Suppressor macrophage treated with lipopolysaccharide for 4 hours (primary cell): ENCODE measurements at places on chromosomes 2 and 18.

GRCh38 chr2:198314559-198315153 is 510.3 kb downstream of the PLCL1 start:
- DNase-seq, result peak; percentile 51

- DNase-seq, result peak; percentile 76
These were observed 54.7 kb downstream of the SPRED2 start for GRCh38 chr2:65377556-65378192.

GRCh38 chr2:176118601-176119339 is 2.2 kb downstream of the HOXD10 start:
- peak; percentile 35 for DNase-seq

DNA sequence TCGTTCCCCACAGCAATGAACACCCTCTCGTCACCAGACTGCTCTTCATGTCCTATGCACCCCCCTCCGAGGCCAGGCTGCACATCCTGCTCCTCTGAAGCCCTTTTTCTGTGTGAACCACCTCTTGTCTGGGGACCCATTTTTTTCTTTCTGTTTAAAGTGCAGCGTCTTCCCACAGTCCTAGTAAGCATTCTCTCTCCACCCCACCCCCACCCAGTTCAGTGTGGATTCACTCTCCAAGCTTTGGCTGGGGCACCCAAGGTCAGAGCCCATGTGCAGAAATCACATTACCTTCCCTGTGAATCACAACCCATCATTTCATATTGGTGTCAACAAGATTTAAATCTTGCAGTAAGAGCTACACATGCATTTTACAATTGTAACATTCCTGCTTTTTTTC is 26.4 kb upstream of the PKDCC start:
- no peak for DNase-seq

DNA sequence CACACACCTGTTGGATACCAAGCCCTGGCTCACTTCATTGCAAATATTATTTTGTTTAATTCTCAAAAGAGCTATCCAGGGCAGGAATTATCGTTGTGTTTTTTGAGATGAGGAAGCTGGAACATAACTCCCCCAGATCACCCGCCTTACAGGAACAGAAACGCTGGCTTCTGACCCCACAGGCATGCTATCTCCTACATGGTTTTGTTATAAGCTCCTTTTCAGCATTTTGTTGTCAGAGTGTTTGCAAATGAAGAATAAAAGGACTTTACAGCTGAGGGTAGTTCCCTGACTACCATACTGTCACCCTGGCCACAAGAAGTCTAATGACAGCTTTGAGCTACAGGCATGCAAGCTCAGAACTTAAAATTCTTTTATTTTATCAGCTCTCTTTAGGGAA is 62.0 kb upstream of the MRPS9 start:
- DNase-seq, result peak; percentile 7

GRCh38 chr2:95185197-95185596 is 19.6 kb downstream of the ZNF2 start:
- DNase-seq, result no peak

GRCh38 chr2:84071050-84071449 is 388.0 kb downstream of the SUCLG1 start:
- DNase-seq, result no peak

- DNase-seq, result peak; percentile 25
These were observed 411 bp downstream of the RNASEH1 start for GRCh38 chr2:3557639-3558204.

- peak; percentile 70 for DNase-seq
These were observed 75.2 kb downstream of the COBLL1 start for GRCh38 chr2:164766216-164766953.

GRCh38 chr2:41521211-41521610 is 526.6 kb upstream of the PKDCC start:
- no peak for DNase-seq

DNA sequence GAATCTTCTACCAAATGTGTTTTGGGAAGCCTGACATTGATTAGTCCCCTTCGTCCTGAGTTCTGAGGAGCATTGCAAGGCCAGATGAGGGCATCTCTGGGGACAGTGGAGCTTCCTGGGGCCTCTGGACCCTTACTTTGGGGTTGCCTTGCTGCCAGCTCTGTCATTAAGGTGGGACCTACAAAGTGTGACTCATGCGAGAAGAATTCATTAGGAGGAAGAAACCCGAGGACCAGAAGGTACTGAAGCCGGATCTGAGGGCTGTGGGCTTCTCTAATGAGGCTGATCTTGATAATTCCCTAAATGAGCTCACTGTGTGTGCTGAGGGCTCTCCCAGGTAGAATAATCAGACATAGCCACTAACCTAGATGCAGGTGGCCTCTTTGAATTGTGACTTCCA is 695 bp upstream of the SCYGR2 start:
- DNase-seq, result no peak

DNA sequence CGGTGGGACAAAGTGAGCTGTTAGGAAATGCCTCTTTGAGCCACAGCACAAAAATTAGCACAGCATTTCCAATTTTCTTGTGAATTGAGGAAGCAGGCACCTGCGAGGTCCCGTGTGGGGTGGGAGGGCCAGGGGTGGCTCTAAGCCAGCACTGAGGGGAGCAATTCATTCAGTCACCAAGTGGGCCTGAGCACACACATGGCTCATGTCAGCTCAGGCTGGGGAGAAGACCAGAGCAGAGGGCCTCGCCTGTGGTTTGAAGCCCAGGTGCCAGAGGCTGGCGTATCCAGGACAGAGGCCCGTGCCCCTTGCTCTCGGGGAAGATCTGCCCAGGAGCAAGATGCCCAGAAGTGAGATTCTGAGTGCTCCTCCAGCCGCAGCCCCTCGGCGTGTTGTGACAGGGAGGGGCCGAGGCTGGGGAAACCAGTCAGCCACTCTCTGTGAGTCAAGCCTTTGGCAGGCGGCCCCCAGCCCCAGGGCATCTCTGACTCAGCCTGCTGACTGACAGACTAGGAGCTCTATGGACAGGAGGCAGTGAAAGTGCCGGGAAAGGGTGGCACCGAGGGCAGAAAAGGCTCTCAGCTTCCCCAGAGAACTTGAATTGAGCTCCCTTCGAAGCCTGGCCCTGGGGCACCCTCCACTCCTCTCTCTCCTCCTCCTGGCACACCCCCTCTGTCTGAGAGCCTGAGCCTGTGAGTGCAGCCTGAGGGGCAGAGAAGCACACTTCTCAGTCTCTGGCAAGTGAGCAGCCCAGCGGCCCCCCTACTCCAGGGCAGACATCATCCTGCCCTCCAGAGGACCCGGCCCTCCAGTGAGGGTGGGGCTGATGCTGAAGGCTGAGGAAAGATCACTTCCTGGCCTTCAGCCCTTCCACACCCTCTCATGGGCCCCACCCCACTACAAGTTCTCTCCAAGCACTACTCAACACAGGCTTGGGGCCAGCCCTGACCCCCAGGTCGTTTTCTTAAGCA is 32.3 kb downstream of the CYP26B1 start:
- DNase-seq, result no peak

DNA sequence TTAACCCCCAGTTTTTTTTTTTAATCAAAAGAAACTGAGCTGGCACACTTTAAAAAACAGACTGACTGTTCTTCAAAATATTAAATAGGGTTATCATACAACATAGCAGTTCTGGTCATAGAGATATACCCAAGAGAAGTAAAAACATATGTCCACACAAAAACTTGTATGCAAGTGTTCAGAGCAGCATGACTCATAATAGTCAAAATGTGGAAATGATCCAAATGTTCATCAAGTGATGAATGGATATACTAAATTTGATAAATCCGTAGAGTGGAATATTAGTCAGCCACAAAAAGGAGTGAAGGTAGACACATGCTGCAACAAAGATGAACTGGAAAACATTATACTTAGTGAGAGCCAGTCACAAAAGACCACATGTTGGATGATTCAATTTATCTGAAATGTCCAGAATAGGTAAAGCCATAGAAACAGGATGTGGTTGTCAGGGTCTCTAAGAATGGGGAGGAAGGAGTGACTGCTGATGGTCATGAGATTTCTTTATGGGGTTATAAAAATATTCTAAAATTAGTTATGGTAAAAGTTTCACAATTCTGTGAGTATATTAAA is 5.1 kb downstream of the SMIM21 start:
- no peak for DNase-seq

GRCh38 chr2:172084395-172084644 is 987 bp upstream of the DLX1 start:
- no peak for DNase-seq

DNA sequence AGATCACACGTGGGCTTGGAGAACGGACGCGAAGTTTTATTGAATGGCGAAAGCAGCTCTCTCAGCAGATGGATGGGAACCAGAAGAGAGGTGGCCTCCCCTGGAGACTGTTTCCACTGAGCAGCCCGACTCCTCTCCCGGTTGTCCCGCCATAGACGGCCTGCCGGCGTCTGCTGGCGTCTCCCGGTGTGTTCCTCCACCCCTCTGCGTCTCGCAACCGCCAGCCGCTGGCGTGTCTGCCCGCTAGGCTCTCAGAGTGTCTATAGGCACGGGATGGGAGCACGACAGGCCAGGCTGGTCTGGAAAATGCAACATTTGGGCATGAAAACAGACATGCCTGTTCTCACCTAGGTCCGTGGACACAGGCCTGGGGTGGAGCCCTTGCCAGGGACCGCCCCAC is 366.7 kb upstream of the SOX11 start:
- DNase-seq, result no peak

GRCh38 chr18:47184419-47185050 is 8.4 kb upstream of the IER3IP1 start:
- peak; percentile 73 for DNase-seq

GRCh38 chr2:26710743-26711456 is 18.4 kb downstream of the KCNK3 start:
- DNase-seq, result no peak

DNA sequence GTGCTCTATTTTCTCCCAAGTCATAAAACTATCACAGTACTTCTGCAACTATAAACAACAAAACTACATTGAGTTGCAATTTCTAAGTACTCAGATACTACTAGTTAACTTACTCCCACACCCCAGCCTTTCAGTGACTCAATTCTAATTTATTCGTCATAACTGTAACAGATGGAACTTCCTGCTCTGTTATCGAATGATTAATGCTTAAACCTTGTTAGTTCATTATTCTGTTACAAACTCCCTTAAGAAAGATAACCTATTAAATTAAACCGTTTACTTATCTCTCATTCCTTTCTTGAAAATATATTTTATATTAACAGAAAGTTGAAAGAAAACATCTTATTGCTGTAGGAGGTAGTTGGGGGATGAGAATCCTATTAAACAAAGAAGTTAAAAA is 17.0 kb downstream of the TNFAIP6 start:
- peak; percentile 64 for DNase-seq

DNA sequence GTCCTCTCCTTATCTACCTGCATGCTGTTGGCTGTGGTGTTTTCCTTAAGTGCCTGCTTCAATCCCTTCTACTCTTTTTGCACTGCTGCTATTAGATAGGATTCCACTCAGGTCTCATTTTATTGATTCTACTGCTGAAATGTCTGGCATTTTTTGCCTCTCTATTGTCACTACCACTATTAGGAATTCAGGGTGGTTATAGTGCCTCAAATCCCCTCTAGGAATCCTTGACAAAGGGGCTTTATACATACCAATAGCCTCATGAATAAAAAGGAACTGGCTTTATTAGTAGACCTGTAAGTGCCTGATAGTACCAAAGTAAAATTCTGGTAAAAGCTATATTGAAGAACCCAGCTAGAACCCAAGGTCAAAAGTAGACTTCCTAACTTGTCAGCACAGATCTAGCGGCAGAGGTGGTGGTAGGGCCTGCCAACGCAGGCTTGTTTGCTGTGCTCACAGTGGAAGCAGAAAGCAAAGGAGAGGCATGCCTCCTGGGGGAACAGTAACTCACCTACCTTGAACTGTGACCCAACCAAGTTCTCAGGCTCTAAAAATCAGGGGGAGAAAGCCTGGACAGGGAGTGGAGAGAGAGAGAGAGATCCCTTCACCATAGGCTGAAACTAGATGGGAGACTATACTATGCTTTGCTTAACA is 200.8 kb downstream of the RAB3GAP1 start:
- DNase-seq, result no peak

DNA sequence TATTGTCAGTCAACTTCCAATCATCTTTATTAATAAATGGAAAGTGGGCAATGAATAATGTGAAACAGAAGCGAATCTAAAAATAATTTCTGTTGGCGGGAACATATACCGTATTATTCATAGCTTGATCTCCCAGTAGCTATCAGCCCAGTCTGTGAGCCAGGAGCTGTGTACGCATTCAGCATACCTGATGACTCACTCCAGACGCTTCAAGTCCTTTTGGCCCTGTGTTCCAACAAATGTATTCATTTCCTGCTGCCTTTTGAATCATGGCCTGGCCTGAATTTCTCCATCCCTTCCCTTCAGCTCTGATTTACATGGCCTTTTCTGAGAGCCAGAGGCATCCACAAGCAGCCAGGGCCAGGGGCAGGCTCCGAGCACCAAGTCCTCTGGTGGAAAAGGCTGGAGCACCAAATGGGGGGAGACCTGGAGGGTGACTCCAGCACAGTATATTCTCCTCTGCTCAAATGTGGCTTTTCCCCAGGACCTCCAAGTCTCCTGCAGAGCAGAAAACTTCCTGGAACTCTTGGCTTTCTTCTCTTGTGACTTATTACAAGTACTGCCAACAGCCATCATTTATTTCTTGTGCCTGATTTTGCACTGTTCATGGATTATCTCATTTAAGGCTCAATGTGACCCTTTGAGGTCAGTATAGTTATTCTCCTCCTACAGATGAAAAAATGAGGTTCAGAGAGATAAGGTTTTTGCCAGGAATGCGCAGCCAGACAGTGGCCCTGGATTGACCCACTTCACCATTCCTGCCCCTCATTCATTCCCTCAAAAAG is 108.7 kb downstream of the EN1 start:
- DNase-seq, result no peak

DNA sequence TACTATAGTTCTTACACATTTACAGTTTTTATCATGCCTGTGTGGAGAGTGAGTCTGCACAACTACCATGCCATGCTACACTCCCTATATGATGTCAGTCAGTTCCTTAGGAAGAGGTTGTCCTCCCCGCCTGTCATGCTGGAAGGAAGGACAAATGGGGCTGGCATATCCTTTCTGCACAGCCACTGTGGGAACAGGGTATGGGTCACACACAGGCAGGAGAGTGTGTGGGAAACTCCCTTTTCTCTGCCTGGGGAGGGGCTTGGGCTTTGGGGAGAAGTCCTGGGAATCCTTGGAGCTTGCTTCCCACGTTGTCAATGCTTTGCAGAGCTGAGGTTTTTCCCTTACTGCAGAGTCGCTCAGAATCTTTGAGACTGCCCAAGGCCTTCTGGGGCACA is 232.1 kb downstream of the PRKCE start:
- DNase-seq, result no peak

- no peak for DNase-seq
These were observed 5.5 kb downstream of the WDR75 start for GRCh38 chr2:189446780-189447179.

DNA sequence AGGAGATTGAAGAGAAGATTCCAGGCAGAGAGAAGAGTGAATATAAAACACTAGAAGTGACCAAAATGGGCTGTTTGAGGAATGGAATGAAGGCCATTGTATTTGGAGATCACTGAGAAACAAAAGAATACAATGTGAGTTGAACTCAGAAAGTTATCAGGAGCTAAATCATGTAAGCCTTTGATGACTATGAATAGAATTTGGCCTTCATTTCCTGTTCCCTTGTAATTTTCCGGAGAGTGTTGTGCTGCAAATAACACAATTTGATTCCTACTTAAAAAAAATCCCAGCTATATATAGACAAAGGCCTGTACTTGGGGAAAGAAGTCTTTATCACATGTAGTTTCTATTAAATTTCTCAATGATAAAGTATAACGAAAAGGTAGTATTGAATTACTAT is 33.7 kb upstream of the KYNU start:
- no peak for DNase-seq

GRCh38 chr2:230974096-230974913 is 21.6 kb upstream of the SPATA3 start:
- DNase-seq, result peak; percentile 69
